ENCODE measurements at places on chromosomes 6 and 20.

- no peak for DNase-seq
Measured at GRCh38 chr20:33507461-33507860, 17.6 kb downstream of the CBFA2T2 start.

- peak; percentile 98 for DNase-seq
Measured at GRCh38 chr20:325045-325888, at the start of gene SOX12. Gene SOX12, plus strand, starts transcription at chr20:325552. Its CDS starts 373 bp downstream, at chr20:325925.

DNA sequence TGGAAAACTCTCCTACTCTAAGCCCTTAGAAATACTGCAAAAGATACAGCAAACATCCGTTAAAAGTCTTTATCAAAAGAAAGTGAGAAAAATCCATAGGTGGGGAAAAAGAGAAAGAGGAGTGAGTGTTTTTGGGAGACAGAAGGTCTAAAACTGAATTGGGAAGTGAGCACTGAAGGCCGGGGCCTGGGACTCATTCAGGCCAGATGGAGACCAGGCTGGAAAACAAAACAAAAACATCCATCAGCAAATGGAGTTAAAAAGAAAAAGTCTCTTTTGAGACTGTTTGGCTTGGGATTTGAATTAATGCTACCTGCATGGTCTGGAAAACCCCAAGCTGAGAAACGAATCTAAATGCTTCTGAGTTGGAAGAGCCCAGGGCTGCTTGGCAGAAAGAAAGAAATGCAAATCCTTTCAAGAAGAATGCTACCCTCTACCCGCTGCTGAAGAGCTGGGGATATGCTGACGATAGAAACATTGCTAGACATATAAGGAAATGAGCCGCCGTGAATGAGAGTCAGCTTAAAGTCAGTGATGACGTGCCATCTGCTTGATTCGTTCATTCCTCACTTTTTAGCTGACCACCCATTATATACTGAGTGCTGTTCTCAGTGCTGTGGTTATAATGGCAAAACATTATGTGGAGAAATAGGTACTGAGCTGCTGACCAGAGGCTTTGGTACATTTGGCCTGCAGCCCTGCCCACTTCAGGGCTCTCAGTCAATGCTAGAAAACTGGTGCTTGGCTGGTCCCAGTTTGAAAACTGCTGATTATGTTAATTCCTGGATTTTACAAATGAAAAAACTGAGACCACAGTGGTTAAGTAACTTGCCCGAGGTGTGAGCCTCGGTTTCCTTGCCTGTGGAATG lies 28.0 kb upstream of the TULP4 start:
- peak; percentile 30 for DNase-seq

DNA sequence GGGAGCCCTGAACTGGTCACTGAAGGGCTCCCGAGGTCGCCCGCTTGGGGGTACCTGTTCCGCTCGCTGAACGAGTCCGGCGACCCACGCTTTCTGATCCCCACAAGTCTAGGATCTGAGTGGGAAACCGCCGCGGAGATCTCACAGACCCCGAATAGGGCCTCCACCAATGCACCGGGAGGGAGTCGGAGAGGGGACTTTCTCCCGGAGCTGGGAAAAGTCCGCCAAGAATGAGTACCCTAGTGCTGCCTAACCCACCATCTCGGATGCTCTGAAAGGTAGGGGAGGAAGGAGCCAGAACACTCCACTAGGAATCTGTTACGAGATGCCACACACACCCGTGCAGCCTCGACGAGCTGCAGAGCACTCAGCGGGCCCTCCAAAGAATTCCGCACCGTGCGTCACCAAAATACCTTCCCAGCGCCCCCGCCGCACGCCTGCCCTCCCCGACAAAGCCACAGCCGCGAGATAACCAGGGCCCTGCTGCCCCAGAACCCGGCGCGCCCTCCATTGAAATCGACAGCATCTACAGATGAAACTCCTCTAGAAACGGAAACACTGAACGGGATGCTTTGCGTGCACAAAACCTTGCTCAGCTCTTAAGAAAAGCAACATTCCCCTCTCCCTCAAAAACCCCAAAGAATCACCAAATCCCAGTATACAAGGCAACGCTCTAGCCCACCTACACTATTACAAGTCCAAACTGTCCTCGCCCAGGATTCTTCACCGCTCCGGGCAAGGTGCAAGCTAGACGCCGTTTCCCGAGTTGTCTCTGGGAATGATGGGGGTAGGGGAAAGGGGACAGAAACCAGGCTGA lies 686 bp downstream of the COL12A1 start:
- peak; percentile 37 for DNase-seq

DNA sequence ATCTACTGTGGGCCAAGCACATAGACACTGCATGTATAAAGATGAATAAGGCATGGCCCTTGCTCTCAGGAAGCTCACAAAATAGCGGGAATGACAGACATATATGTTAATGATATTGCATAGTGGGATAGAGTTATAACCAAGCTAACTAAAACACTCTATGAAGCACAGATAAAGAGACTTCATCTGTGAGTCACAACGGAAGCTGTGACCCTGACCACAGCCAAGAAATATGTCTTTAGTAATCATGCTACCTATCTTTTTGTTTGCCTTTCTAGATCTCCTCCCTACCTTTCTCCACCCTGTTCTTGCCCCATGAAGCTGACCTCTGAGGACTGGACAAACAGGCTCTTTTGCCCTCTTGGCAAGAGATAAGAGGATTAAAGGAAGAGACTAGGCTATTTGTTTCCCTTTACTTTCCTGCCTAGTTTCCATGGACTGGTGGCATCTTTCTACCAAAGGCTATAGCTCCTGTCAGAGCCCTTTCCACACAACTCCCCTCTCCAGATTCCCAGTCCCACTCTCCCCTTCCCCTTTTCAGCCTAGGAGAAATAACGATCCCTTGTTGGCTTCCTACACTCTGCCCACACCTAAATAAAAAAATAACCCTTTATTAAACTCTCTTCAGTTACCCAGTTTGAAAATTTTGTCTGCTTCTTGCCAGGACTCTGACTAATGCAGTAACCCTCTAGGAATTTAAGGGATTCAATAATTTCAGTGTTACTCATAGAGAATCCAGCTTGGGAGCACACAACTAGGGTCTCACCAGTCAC lies 504.9 kb upstream of the MARCKS start:
- DNase-seq, result no peak

DNA sequence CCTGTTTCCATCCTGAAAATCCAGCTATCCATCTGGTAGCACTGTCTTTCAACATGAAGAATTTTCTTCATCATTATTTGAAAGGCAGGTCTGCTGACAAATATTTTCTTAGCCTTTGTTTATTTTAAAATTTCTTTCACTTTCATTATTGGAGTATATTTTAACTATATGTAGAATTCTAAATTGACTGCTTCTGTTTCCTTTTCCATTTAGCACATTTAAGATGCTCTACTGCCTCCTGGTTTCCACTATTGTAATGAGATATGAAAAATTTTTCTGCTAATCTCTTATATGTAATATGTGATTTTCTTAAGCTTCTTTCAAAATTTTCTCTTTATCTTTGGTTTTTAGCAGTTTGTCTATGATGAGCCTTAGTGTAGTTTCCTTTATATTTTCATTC lies 97.3 kb downstream of the TBC1D32 start:
- no peak for DNase-seq

- DNase-seq, result no peak
Measured at GRCh38 chr6:52152070-52152423, 34.1 kb upstream of the IL17A start.

DNA sequence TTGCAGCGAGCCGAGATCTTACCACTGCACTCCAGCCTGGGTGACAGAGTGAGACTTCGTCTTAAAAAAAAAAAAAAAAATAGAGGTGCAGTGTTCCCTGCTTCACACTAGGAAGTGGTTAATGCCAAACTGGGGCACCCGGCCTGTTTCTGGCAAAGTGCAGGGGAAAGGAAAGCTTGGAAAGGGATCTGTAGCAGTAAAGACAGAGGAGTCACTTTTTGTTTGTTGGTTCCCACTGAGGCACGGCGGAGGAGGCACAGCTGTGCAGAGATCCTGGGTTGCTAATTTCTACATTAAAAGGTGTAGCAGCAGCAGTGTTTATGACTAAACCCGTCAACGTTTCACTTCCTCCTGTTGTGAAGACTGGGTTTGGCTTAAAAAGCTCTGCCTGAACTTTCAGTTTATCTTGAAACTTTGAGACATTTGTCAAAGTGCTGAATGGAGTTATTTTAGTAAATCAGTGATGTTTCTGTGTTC lies 125.6 kb downstream of the CARMIL1 start:
- peak; percentile 67 for DNase-seq

GRCh38 chr6:74137911-74138310 lies 441.9 kb downstream of the CD109 start:
- DNase-seq, result no peak

DNA sequence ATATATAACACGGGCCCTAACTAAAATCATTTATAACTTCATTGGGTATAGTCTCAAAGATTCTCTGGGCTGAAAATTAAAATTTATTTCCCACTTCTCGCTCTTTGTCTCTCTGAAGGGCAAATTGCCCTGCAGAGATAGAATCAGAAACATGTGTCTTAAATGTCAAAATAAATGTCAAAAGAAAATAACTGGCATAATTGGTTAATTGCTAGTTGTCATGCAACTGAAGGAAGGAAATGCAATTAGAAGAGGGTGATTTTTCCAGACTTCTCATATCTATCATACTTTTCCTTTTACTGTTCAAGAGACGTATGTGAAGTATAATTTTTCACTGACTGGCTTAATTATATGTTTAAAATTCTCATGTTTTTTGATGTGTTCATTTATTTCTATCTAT lies 80.3 kb upstream of the HMGCLL1 start:
- DNase-seq, result no peak

DNA sequence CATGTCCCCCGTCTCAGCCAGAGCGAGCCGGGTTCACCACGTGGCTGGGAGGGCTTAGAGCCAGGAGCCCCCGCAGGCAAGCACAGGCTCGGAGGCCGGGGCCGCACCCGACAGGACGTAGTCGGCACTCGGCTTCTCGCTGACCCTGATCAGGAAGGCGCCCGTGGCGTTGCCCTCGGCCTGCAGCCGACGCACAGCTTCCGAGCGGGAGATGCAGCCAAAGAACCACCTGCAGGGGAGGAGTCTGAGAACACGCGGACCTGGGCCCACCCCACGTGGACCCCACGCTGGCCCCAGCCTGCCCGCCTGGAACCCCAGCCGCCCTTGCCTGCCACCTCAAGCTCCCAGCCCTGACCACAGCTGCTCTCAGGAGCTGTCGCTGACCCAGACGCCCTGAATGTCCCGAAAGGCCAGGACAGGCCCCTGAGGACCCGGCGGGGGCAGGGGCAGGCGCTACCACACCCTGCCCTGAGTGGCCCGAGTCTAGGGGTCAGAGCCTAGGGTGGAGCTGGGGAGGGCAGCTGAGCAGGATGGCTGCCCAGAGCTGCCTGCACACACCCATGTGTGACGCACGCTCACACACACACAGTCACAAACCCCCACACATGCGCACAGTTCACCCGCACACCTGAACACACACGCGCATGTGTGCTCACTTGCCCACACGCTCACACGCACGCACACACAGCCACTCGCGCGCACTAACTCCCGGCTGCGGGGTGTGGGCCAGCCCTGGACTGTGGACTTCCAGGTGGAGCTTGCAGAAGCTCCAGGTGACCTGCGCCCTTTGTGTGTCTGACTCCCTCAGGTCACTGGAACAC lies 2.1 kb downstream of the PTK6 start:
- peak; percentile 34 for DNase-seq

GRCh38 chr6:127436578-127437110 lies 22.5 kb downstream of the KIAA0408 start:
- no peak for DNase-seq

- no peak for DNase-seq
Measured at GRCh38 chr20:50540620-50541605, 30.7 kb downstream of the PTPN1 start.

DNA sequence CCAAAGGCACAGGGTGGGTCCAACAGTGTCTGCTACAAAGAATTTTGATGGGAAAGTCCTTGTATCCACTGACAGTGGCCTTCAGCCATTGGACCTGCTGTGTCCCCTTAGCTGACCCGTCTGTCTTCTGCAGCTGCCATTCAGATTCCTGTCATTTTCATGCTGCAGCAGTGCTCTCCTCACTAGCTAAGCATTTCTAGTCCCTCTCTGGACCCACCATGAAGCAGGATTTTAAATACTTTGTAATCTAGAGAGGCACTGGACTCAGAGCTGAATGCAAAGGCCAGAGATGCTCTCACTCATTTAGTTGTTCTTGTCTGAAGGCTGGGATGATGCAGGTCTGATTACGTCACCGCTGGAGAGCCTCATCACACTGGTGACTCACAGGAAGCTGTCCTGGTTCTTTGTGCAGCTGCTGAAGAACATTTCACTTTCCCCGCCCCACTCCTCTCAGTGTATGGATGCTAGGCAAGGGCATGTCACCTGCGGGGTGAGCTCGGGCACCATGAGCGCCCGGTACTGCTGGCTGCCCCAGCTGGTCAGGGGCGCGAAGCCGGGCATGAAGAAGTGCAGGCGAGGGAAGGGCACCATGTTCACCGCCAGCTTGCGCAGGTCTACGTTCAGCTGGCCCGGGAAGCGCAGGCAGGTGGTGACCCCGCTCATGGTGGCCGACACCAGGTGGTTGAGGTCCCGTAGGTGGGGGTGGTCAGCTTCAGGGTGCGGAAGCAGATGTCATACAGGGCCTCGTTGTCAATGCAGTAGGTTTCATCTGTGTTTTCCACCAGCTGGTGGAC lies 19.4 kb upstream of the TUBB2A start:
- peak; percentile 76 for DNase-seq

DNA sequence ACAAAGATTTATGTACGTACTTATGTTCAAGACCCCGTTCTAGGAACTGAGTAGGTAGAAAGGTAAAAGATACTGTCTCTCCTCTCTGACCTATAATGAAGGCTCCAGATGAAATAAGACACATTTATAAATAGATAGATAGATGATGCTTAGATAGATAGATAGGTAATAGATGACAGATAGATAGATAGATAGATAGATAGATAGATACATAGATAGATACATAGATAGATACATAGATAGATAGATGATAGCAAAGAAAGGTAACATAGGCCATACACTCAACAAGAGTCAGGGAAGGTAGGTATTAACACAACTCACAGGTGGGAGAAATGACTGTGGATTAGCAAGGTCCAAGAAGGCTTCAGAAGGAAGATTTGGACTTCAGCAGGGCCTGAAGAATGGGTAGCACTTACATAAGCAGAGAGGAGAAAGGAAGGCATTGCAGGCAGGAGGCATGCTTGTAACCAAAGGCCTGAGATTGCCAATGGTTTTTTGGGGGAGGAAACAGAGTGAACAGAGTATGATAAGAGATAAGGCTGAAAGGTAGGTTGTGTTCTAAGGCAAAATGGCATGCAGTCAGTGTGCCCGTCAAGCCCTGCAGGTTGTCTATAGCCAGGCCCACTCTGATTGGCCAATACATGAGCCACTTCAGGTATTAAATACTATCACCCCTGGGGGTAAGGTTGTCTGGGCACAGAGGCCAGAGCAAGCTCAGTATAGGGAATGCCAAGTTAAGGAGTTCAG lies 7.7 kb upstream of the MYB start:
- DNase-seq, result no peak

DNA sequence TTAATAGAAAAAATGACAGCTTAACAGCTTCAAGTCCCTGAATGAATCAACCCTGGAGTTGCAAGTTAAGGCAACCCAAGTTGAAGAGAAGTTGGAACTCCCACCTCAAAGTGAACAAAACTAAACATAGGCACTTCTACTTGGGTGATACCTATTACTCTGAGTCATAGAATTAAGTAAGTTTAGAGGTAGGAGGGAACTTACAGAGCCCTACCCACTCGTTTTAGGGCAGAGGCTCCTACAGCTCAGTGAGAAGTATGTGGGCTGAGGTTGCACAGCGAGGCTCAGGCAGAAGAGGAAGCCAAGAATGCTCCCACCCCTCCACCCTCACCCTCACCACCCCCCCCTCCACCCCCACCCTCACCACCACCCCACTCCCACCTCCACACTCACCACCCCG lies 42.2 kb downstream of the NFATC2 start:
- peak; percentile 74 for DNase-seq
